DND-41 (cell line): ENCODE measurements at places on chromosomes 13 and 19.

DNA sequence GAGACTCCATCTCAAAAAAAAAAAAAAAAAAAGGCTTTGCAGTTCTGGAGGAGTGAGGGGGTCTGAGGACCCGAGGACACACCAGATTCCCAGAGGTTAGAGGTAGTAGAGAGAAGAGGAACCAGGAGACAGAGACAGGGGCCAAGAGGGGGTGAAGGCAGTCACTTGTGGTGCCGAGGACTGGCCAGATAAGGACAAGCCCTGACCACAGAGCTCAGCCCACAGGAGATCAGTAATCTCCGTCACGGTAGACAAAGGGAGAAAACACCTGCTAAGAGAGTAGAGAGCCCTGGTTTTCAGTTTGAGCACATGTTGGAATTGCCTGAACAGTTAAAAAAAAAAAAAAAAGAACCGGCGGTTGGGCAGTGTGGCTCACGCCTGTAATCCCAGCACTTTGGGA lies 1.7 kb upstream of the PRAM1 start:
- DNase-seq = no peak

- no peak for DNase-seq
Observed at GRCh38 chr13:48006396-48006795, 5.3 kb upstream of the SUCLA2 start.

DNA sequence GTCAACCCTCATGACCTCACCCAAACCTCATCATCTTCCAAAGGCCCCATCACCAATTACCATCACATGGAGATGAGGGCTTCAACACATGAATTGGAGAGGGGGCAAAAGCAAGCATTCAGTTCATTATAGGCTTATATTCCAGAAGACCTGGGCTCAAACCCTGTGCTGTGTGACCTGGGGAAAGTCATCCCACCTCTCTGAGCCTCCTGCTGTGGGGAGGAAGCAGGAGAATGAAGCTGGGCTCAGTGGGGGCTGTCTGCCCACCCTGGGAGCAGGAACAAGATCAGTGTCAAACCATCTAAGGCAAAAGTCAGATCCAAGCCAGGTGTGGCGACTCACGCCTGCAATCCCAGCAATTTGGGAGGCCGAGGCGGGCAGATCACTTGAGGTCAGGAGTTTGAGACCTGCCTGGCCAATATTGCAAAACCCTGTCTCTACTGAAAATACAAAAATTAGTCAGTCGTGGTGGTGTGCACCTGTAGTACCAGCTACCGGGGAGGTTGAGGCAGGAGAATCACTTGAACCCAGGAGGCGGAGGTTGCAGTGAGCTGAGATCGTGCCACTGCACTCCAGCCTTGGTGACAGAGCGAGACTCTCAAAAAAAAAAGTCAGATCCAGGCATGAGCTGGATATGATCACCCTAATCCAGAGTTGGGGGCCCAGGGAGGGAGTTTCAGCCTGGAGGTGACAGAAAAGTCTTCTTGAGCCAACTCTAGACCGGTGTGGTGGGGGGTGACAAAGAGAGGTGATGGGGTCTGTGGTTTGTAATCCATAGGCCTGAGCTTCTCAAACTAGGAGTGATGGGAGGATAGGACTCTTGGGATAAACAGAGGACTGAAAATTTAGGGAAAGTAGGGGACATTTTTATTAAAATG lies 1.6 kb upstream of the TPM4 start:
- DNase-seq = no peak

DNA sequence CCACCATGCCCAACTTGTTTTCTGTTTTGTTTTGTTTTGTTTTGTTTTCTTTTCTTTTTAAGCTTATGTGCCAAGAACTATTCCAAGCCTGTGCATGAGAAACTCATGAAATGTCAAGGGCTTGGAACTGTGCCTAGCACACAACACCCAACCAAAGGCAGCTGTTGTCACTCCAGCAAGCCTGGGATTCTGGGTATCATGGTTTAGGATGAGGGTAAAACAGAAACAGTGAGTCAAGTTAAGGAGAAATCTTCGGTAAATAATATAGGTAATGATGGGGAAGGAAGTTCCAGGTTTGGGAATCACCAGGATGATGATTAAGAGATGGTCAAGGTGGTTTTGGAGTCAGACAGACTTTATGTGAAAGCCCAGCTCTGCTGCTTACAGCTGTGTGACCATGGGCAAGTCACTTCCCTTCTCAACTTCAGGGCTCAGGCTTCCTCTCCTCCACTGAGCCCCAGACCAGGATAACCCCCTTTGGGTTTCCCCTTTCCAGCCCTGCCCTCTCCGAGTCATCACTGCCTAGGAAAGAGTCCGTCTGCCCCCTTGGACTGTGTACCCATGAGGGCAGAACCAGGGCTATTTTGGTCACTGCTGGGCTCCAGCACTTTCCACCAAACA lies 5.0 kb downstream of the PVR start:
- DNase-seq = no peak

DNA sequence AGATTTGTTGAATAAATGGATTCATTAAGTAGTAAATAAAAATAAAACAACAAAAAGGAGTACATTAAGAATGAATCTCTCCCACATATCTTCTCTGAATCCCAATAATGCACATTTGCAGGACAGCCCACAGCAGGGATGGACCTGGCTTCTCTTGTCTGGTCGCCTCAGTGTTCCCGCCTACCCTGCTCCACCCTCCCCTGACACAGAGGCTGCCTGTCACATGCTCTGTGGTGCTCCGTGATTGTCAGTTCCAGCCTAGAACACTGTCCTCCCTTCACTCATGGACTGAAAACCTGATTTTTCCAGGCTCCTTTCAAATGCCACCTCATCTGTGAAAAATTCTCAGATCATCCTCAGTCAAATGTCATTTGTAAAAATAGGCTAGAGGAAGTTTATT lies 94.5 kb upstream of the GPR12 start:
- no peak for DNase-seq

DNA sequence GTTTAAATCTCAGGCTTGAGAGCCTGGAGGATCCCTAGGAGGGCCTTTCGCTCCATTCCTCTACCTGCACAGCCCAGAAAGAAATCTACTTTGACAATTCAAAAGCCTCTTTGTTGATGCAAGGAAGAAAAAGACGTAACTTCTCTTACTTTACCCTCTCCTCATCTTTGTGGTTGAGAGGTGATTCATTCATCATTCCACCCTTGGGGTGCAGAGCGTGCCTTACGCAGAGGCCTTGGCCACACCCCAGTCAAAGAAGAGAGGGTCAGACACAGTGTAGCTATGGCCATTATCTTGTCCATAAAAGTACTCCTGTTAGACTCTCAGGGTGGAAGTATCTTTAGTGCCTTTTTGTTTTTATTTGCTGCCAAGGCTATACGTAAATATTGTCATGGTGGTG lies 184.0 kb downstream of the IRS2 start:
- DNase-seq = no peak

GRCh38 chr13:39374741-39375189 lies 228.2 kb downstream of the LHFPL6 start:
- no peak for DNase-seq

DNA sequence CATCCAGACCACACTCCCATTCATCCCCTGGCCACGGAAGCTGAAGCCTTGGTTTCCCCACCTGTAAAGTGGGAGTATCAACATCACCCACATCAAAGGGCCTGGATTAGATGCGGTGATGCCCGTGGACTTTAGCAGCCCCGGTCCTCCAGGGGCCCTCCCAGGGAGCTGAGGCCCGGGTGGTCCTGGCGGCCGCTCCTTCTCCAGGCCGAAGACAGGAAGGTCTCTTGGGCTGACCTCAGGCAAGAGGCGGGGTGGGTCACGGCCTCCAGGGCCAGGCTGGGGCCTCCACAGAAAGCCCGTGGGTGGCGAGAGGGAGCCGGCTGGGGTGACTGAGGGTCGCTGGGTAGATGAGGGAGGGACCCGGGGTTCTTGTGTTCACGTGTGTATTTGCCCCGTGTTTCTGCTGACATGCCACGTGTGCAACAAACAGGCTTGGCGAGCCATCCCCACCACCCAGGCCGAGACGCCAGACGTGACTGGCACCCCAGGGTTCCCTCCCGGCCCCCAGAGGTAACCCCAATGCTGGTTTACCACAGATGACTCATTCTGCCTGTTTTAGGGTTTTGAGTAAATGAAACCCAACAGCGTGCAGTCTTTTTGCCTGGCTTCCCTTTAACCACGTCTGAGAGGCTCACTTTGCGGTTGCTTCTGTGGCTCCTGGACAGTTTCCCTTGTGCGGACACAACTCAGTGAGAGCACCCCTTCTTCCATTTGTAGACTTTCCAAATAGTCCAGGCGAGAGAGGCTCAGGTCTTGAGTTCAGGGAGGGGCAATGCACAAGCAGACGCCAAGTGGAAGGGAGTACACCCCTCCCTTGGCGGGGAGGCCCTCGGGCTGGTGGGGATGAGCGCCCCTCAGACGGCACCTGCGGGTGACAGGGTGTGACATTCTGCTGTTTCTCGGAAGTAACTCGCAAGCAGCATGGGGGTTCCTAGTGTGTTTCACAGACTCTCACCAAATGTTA lies 42.9 kb downstream of the C13orf46 start:
- DNase-seq = no peak

DNA sequence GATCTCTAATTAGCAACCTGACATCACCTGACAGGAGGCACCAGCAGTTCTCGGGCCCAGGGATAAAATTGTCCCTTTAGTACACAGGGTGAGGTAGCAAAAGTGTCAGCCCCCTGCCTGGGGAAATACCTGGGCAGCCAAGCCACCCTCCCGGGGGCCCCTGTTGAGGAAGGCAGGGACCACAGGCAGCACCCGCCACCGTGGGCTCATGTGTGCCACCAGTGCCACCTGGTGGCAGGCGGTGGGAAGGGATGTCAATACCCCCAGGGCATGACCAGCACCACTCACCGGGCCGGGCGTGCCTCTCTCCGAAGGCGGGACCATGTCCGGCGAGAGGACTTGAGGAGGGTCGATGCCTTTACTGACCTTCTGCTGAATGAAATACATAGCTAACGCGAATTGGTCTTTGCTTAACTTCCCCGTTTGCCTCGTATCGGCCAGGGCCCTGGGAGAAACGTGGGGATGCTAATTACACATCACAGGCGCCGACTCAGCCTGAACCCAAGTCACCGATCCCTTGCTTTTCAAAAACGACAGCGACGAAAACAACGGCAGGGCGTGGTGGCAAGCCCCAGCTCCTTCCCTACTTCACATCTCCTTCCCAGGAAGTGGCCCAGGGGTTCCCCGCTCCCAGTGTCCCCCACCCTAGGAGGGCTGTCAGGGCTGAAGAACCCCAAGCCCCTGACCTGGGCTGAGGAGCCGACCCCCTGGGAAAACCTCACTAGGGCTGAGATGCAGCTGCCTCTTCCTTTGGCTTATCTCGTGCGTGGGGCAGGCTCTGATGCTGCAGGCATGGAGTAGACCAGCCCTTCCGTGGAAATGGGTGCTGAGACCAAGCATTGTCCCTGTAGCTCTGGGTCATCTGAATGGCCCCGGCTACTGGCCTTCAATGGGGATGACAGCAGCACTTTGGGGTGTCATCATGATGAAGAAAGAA lies 53.8 kb downstream of the EPS15L1 start:
- peak; percentile 63 for DNase-seq

DNA sequence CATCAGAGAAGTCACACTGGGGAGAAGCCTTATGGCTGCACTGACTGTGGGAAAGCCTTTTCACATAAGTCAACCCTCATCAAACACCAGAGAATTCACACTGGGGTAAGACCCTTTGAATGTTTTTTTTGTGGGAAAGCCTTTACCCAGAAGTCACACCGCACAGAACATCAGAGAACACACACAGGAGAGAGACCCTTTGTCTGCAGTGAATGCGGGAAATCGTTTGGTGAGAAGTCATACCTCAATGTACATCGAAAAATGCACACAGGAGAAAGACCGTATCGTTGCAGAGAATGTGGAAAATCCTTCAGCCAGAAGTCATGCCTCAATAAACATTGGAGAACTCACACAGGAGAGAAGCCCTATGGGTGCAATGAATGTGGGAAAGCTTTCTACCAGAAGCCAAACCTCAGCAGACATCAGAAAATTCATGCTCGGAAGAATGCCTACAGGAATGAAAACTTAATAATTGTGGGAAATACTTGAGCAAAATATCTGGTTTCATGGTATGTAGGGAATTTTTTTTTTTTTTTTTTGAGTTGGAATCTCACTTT lies 30.7 kb downstream of the ZNF793 start:
- no peak for DNase-seq

DNA sequence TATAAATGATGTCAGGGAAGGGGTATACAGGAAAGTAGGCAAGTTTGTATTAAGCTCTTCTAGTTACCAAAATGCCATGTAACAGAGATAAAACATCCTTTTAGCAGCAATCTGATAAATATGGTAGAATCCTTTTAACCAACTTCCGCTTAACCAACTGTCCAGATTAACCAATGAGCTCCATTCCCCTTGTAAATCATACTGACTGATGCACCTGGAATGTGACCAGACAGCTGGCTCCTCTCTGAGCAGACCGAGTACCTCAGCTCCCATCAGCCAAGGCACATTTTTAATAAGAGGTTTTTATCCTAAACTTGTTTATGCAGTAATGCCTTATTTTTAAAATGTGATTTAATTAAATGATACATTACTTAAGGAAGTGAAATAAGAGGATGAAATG lies 66.4 kb downstream of the KLF12 start:
- peak; percentile 46 for DNase-seq

DNA sequence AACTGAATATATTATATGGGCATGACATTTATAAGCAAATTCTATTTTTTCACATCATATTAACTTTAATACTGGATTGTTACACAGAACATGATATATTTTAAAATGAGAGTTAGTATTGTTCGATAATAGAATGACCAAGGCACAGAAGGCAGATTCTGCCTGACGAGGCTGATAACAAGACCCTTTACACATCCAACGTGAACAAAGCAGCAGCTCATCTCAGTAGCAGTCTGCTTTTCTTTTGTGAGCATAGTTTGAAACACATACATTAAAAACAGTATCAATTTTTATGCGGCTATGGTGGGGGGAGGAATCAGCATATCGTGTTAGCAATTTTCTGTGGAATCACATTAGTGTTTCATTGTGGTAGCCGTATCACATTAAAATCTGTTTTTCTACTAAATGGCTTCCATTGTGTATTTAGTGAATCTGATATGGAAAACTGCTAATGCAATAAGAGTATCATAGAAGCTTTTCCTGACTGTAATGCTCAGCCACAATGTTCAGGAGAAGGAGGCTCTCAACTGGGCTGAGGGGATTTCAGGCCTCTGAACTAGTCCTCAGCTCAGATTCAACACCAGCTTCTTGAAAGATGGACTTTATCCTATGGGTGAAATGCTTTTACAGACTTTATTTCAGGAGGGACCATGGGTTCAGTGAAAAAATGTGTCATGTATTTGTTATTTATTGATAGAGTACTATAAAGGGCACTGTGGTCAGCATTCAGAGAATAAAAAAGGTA lies 4.0 kb downstream of the SMAD9 start:
- no peak for DNase-seq

- DNase-seq = peak; percentile 56
Observed at GRCh38 chr19:47111006-47111621, 2.5 kb downstream of the ZC3H4 start.

- DNase-seq = no peak
Observed at GRCh38 chr19:8397271-8397670, 7.1 kb downstream of the RAB11B start.

- no peak for DNase-seq
Observed at GRCh38 chr19:11168568-11168967, 13.0 kb upstream of the SPC24 start.

GRCh38 chr13:111329641-111330040 lies 9.2 kb downstream of the TEX29 start:
- DNase-seq = no peak
